Activated CD4-positive, alpha-beta T cell treated with anti-CD3 and anti-CD28 coated beads for 1 hour (primary cell): ENCODE measurements at places on chromosomes 6 and 20.

DNA sequence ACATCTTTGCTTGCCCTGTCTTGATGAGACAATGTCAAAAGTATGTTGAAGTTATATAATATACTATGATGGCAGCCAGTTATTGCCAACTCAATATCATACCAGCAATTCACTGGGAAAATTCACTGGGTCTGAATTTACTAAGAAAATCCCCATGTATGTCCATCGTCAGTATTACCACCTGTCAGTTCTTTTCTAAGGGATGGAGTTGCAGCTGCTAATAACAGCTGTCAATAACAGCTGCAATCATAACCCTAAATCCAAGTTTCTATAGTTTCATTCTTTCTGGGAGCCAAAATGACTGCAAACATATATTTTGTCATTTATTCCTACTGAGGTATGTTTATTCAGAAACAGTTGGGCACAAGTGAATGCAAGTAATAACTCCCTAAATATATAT, 132.6 kb upstream of the RIN2 start:
- DNase-seq = no peak

DNA sequence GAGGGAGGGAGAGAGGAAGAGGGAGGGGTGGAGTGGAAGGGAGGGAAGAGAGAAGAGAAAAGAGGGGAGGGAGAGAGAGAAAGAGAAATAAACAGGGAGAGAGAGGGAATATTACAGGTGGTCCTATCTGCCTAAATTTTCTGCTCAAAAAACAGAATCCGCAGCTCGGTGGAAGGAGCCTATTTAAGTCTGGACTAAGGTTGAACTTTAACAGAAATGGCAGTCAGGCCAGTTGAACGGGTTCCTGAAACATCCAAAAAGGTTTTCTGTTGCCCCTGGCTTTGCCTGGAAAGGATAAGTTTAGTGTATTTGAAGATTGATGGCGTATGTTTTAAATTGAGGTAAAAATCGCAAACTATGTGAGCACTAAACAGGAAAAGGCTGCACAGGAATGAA, 2.2 kb downstream of the TFAP2B start:
- DNase-seq = no peak

GRCh38 chr20:61546641-61547040, 294.6 kb downstream of the CDH4 start:
- DNase-seq = no peak

- DNase-seq = no peak
These were observed 291.5 kb upstream of the SULF2 start for GRCh38 chr20:48076747-48077146.

- DNase-seq = no peak
These were observed 4.4 kb downstream of the APMAP start for GRCh38 chr20:24987873-24988835.

- no peak for DNase-seq
These were observed 314.6 kb downstream of the THBS2 start for GRCh38 chr6:168939041-168939440.

DNA sequence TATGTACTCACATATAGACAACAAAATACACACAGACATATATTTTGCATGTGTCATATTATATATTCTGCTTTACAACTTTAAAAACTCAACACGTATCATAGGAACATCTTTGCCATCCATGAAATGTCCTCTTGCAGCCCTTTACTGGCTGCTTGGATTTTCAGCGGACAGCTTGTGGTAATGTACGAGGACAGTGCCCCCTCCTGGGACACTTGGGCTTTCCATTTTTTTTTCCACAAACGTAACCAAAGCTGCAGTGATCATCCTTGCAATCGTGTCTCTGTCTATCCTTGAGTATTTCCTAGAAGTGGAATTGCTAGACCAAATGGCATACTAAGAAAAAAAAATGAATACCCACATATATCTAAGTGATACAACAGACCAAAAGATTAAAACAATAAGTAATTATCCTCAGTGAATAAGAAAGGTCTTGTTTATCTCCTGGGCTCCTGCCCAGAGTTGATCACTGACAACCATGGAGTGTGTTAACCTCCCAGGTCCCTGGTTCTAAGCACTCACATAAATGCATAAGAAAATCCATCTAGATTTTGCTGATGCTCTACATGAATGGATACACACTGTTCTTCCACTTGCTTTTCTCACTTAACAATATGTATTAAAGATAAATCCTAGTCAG, 18.1 kb downstream of the BPI start:
- DNase-seq = no peak

DNA sequence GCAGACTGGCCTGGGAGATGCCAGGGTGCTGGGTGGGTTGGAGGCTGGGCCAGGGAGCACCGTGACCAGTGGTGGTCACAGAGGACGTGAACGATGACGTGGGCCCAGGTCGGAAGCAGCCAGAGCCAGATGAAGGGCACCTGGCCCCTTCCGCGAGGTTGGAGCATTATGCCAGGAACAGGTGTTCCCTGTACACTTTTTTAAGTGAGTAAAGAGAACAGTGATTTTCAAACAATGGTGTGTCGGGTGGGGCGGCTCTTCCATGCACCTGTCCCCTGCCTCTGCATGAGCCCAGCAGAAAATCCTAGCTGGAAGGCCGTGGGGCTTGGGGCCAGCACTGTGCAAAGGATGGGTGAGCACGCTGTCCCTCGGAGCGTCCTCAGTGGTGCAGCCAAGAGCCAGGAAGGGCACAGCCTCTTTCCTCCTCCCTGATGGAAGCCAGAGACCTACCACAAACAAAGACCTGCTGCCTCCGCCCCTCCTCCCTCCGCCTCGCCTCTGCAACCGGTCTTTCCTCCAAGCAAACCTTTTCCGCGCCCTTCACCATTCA, 350.5 kb downstream of the ZFAND3 start:
- DNase-seq = no peak

GRCh38 chr20:49563015-49563980, 4.6 kb downstream of the PTGIS start:
- DNase-seq = no peak

GRCh38 chr6:33956206-33956605, 152.4 kb upstream of the MLN start:
- DNase-seq = no peak

DNA sequence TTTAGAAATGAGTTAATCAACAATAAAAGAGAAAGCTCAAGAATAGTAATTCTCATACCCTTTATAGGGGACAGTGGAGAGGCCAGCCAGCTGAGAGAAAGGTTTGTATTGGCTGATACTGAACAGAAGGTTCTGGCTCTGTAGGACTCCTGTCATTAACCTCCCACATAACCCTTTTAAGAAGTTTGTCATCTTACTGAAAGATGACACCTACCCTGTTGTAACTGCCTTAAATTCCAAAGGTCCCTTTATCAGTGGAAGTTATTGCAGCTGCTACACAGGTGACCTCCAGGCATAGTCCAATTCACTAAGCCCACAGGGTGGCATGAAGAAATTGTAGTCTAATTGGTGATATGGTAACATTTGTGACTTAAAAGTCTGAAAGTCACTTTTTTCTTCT, 790.1 kb downstream of the TENT5A start:
- DNase-seq = no peak

DNA sequence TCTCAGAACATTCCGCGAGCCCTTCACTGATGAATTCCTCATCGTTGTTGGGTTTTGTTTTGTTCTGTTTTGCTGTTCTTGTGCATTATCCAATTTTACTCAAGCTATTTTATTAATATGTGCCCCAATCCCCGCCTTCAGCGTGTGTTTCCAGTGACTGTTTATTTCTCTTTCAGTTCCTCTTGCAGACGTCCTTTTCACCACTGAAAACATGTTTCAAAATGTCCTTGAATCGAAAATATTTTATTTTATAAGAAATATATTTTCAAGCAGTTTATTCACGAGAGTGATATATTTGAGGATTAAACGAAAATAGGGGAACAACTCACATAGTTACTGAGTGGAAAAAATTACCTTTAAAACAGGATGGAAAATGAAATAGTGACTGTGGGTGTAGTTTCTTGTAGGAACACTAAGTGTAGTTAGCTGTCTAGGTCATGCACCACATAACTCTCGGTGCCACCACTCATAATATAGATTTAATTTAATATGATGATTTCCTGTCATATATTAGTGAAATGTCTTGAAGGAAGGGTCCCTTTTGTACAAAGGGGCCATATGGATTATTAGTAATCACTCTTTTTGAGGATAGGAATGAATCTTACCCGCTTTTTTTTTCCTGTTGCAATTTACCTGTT, 45.3 kb upstream of the HDDC2 start:
- DNase-seq = no peak

- DNase-seq = no peak
These were observed 5.2 kb downstream of the NKAIN4 start for GRCh38 chr20:63248835-63249591.

GRCh38 chr6:139253656-139254055, 38.1 kb downstream of the TXLNB start:
- DNase-seq = no peak

- DNase-seq = no peak
These were observed 176.3 kb downstream of the ADGRG6 start for GRCh38 chr6:142478117-142478516.

- DNase-seq = peak; percentile 56
These were observed 130.8 kb downstream of the JPH2 start for GRCh38 chr20:44056010-44056698.

GRCh38 chr6:163180874-163181541, 233.5 kb upstream of the QKI start:
- no peak for DNase-seq

GRCh38 chr20:10109641-10110040, 74.9 kb downstream of the ANKEF1 start:
- DNase-seq = no peak

- DNase-seq = no peak
These were observed 105.6 kb downstream of the CHD6 start for GRCh38 chr20:41512624-41513023.

DNA sequence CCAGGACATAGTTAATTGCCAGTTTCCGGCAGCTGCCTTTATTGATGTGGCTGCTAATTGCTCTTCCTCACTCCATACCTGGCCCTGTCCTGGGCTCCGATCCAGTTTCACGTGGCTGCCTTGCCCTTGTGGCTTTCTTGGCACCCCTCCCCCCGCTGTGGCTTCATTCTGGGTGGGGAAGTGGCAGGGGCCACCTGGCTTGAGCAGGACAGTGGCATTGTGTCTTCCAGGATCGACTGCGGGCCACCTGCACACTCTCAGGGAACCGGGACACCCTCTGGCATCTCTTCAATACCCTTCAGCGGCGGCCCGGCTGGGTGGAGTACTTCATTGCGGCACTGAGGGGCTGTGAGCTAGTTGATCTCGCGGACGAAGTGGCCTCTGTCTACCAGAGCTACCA, 10.8 kb downstream of the MAVS start:
- DNase-seq = no peak

DNA sequence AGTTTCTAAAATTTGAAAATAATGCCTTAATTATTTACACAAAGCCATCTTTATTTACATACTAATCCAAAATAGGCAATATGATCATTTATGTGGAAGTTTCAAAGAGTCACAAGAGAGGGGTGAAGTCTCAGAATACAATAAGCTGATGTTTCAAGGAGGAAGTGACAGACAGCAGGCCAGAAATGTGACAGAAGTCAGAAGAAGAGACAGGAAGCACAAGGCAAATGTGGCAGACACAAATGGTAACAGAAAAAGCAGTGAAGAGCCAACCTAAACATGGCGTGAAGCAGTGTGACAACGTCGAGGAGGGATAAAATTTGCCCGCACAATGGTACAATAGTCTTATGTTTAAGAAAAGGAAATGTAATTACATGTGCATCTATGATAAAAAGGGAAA, 59.8 kb downstream of the SHPRH start:
- no peak for DNase-seq

- peak; percentile 44 for DNase-seq
These were observed 1.0 kb upstream of the PCIF1 start for GRCh38 chr20:45933266-45934045.

GRCh38 chr20:21577551-21577950, 63.7 kb upstream of the NKX2-2 start:
- no peak for DNase-seq

DNA sequence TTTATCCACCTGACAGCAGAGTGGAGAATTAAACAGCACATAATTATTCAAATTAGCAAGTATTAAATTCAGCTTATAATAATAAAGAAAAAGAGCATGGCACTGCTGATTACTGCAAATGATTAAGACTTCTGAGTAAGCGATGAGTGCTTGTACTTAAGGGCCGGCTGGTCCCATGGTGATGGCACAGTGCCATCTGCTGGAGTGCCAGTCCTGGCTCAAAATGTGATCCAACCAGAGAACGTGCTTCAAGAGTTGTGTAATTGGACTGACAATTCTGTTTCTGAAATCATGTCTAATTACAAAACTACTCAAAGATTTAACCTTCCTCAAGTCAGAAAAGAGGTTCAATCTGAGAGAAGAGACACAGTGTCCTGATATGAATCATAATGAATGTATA, 181.6 kb upstream of the RGS17 start:
- DNase-seq = no peak

GRCh38 chr6:35728683-35729678, 7.9 kb upstream of the ARMC12 start:
- peak; percentile 28 for DNase-seq

DNA sequence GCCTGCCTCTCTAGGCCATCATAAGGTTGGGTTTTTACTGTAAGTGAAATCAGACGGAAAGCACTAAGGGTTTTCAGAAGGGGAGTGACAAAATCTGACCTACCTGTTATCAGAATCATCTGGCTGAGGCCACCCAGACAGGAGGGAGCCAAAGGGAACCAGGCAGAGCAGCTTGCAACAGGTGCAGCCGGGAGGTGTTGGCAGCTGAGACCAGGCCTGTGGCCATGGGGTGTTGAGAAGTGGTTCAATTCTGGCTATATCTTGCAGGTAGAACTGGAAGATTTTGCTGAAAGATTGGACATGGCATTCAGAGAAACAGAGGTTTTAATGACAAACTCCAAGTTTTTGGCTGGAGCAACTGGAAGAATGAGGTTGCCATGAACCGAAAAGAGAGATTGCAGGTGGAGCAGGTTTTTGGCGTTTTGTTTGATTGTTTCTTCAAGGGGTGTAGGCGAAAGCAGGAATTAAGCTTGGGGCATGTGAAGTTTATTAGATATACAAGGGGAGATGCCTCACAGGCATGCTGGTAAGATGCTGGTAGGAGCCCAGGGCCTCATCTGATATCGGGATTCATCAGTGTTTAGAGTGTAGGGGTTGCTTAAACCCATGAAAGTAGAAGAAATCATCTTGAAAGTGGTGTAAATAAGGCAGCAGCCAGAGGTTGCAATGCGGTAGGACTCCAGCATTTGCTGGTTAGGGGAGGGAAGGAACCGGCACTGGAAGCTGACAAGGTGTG, 35.1 kb upstream of the MAP3K4 start:
- no peak for DNase-seq

DNA sequence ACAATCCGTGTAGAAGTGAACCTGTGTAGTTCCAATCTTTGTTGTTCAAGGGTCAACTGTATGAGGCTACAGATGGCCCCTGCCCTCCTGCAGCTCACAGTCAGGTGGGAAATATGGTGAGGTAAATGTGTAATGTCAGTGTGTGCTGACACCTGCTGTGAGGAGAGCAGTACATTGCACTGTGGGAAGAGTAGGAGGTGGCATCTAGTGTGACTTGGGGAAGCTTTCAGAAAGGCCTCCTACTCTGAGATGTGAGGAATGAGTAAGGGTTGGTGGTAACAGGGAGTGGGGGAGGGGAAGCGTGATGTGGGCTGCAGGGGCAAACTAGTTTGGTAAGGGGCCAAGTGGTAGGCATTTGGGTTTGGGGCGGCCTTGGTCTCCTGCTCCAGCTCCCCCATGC, 188.8 kb downstream of the FARS2 start:
- DNase-seq = no peak

GRCh38 chr6:157064502-157064901, 258.8 kb downstream of the TMEM242 start:
- DNase-seq = no peak

GRCh38 chr20:63067721-63068560, 61.2 kb upstream of the BHLHE23 start:
- no peak for DNase-seq
